ENCODE measurements at places on chromosomes 7 and 10. TPM values are rescaled to one million over a fixed set of nuclear protein-coding genes. Genes with fewer than 3 reads are reported as not detected.

Gene AGFG2
- total RNA-seq: 26.6 TPM

Gene AGBL3
- total RNA-seq: 1.5 TPM

DNA sequence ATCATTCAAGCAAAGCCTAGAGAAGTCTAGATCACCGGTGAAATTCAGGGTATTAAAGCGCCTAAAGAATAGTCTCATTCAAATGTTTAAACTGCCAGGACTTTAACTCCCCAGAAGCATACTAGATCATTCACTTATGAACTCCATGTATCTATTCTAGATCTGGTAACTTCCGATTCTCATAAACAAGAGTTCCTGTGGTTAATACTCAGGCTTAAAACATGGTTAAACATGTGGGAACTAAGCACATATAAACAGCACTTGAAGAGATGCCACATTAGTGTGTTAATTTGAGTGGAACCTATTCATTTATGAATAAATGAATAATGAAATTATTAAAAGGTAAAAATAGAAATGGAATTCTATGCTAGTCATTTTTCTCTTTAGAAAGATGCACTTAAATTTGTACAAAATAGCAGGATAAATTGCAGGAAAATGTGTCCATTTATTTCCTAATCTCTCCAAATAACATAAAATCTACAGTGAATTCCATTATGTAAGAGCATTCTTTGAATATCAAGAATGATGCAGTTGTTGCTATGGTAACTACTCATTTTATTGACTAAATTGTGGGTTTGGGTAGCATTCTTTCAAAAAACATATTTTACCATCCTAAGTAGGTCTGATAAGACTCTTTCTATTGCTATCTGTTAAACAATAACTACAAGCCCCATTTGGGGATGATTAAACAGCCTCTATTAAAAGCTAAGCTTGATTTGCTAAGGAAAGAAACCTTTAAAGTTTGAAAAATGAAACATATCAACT is 147.6 kb upstream of the TMEM168 start:
- DNase-seq: no peak

GRCh38 chr10:9334270-9334669 is 1279.8 kb downstream of the GATA3 start:
- no peak for DNase-seq

DNA sequence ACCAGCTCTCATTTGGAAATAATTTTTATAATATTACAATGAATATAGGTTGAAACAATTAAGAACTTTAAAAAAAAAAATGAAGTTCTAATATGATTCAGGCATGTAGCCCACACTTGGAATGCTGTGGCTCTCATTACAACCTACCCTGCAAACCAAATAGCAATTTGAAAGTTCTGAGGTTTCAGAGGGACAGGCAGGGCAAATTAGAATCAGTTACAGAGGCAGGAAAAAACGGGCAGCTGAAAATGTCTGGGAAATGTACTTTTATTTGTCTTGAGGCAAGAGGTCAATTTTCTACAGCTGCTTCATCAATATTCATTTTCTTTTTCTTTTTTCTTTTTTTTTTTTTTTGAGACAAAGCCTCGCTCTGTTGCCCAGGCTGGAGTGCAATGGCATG is 95.3 kb downstream of the PIP4K2A start:
- DNase-seq: no peak
